ENCODE measurements at places on chromosomes 3 and 15.

- DNase-seq = no peak
These were observed 21.6 kb downstream of the IFT122 start for GRCh38 chr3:129461461-129462146.

DNA sequence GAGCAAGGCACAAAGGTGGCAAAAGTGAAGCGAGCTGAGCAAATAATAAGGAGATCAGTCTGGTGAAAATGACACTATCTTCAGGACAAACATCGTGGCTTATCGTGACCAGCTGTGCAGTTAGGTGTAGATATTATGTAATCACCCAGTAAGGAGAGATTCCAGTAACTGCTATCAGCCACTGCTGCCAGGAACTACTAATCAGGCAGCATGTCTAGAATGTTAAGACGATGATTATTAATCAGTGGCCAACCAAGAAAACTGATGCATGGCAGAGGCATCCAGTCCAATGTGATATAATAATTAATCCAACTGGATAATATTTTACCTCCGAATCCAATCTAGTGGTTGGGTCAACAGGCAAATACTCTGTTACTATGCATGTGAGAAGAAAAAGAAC, 252.7 kb upstream of the ZPLD1 start:
- DNase-seq = no peak

DNA sequence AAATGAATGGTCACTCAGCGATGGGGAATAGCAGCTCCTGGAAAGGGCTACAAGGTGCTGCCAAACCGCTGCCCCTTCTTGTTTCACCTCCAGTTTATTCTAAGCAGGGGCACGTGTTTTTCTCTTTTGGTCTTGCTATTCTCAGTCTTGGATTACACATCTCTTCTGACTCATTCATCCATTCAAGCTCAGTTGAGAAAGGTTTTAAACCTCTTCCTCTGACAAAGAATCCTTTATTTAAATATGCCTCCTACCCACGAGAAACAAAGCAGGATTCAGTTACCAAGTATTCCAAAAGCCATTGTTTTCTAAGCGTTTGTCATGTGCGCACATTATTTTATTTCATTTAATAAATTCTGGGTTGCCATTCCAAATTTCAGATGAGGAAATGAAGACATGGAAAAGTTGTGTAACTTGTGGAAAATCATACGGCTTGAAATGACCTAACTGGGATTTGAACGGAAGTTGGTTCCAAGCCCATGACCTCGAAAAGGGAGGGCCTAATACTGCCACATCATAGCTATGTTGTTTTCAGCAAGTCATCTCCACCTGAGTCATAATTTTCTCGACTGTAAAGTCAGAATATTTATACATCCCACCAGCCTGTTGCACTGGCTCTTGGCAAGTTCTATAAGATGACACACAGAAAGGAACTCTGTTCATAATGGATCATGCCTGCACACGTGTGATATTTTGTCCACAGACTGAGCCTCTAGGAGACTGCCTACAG, 292.0 kb upstream of the SLCO3A1 start:
- no peak for DNase-seq

DNA sequence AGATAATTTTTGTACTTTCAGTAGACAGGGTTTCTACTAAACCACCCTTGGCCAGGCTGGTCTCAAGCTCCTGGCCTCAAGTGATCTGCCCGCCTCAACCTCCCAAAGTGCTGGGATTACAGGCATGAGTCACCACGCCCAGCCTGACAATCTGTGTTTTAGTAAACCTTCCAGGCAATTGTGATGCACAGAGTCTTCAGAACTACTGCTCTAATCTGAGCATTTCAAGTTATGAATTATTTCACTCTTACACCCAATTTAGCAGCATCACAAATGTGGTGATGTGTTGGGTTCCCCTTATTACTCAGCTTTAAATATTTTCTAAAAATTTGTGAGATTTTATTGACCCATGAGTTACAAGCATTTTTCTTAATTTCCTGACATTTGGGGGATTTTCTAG, 94.4 kb downstream of the ULK4 start:
- DNase-seq = no peak

DNA sequence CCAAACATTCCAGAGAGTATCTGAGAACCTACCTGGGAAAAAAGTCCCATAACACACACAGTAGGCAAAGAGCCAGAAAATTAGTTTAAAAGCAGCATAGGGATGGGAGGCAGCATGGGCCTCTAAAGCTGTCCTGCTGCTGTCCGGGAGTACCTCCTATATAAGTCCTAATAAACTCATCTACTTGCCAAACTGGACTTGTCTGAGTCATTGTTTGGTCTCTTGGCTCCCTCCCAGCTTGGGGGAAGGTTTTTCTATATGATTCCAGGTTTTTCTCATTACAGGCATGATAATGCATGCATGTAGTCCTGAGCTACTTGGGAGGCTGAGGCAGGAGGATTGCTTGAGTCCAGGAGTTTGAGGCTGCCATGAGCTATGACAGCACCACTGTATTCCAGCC, 17.5 kb upstream of the HACD2 start:
- DNase-seq = no peak

DNA sequence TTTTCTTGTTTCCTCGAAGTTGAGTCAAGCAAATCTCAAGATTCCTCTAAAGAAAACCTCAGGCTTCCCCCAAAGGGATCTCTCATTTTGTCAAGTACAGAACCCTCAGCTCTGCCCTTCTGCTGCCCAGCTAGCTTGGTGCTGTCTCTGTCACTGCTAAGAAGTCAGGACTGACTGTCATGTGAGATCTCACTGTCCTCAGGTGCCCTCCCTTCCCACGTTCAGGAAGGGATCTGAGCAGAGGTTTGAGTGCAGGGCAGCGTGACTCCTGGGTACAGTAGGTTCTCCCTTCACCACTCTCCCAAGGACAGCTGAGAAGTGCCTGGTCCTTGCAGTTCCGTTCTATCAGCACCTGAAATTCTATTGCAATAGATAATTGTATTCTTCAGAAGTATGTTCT, 229.7 kb downstream of the SLCO3A1 start:
- no peak for DNase-seq

DNA sequence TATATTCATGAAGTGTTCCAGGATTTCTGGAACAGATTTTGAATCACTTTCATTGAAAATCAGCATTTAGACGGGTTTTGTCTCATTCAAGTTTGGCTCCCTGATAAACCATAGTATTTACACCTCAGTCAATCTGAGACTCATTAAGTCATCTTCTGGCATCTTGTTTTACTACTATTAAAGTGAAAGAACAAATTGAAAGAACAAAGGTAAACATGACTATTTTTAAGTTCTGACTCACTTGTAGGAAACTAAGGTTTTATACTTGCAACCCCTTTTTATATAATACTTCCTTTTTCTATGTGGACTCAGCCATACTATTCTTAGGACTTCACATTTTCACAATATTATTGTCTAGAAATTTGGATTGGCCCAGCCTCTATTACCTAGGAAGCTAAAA, 854.4 kb downstream of the SQOR start:
- no peak for DNase-seq

- no peak for DNase-seq
These were observed 86.8 kb upstream of the CMSS1 start for GRCh38 chr3:99730870-99731269.

GRCh38 chr15:65028338-65028737, 1.1 kb downstream of the MTFMT start:
- DNase-seq = no peak

DNA sequence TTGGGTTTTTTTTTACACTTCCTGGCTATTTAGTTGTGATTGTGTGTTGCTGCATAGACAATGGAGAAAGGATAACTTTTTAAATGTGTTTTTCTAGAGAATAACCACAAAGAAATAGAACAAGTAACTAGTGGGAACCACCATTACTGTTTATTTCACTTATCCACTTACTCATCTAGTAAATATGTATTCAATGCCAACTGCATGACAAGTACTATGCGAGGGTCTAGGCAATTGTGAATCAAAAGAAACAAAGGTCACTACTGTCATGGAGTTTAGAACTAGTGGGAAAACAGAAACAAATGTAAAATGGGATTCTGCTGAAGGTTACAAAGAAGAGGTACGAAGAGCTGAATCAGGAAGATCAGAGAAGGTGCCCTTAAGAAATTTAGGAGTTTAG, 600.9 kb upstream of the ROBO2 start:
- no peak for DNase-seq

GRCh38 chr15:35671981-35672380, 126.0 kb upstream of the DPH6 start:
- no peak for DNase-seq

DNA sequence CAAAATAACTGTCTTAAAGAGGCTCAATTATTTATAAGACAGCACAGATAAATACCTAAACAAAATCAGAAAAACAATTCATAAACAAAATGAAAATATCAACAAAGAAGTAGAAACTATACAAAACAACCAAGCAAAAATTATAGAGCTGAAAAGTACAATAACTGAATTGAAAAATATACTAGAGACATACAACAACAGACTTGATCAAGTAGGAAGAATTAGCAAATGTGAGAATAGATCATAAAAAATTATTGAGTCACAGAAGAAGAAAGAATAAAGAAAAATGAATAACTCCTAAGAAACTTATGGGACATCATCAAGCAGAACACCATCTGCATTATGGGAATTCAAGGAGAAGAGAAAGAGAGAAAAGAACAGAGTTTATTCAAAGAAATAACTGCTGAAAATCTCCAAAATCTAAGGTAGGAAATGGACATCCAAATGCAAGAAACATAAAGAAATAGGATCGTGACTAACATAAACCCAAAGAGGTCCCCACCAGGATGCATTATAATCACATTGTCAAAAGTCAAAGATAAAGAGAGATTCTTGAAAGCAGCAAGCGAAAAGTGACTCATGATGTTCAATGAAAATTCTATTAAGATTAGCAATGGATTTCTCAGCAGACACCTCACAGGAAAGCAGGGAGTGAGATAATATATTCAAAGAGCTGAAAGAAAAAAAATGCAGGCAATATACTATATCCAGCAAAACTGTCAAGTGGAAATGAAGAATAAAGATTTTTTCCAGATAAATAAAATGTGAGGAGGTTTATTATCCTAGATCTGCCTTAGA, 85.9 kb downstream of the DCLK3 start:
- DNase-seq = no peak

DNA sequence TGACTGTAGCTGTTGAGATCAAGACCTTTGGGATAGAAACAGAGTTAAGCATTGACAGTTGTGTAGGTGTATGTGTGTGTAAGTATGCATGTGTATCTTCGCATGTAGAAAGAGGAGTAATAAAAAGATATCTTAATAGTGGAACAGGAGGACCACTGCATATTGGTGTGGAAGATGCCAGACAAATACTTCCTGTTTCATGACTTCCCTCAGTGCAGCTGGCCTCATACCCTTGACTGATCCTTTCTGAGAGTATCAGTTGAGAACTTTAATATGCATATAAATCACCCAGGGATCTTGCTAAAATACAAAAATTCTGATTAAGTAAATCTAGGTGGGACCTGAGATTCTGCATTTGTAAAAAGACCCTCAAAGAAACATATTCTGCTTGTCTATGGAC, 8.5 kb upstream of the ZBED2 start:
- DNase-seq = no peak

DNA sequence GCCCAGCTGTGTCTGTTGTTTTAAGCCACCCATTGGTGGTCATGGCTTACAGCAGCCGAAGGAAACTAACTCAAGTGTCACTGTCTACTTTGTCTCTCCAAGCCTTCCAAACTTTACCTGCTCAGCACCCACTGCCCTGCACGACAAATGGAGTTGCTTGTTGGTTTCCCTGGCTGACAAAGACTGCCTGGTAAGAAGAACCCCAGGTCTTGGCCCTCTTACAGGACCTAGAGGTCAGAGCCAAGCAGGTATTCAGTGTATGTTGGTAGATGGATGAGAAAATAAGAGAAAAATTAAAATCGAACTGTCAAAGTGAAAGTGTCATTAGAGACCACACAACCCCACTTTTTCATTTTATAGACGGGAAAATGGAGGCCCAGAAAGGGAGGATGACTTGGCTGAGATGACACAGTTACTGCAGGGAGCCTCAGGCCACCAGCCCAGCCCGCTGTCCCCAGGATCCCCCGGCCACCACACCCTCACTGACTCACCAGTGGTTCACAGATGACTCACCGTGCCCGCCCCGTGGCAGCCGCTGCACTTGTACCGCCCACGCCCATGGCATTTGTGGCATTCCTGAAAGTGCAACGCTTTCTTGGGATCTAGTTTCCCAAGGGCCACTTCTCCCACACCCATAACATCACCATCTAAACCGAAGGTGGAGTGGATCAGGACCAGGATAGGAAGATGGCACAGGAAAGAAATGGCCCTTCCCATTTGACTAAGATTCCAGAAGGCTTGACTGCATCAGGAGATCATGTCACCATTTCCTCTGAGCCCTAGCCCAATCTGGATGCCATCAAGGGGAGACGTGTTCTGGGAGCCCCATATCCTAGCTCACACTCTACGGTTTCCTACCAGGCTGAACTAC, 15.2 kb downstream of the SSUH2 start:
- DNase-seq = peak; percentile 21

DNA sequence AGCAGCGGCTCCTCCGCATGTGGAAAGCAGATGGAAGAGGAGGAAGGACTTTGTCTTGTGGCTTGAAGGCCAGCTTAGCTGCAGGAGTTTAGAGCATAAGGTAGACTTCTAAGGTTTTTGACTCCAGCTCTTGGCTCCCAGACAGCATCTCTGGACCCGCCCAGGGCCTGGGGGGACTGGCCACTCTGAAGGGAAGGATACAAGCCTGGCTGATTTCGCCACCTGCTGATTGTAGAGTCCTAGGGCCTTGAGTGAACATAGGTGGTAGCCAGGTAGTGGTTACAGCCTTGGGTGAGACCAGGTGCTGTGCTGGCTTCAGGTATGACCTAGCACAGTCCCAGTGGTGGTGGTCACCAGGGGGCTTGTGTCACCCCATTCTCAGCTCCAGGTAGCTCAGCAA, 48.4 kb upstream of the RPL35A start:
- DNase-seq = no peak

- no peak for DNase-seq
These were observed 1.1 kb downstream of the MYEF2 start for GRCh38 chr15:48176957-48177356.

- DNase-seq = peak; percentile 40
These were observed 1.2 kb upstream of the TYRO3 start for GRCh38 chr15:41557673-41558399.

GRCh38 chr3:87197531-87197930, 29.6 kb upstream of the CHMP2B start:
- DNase-seq = no peak

DNA sequence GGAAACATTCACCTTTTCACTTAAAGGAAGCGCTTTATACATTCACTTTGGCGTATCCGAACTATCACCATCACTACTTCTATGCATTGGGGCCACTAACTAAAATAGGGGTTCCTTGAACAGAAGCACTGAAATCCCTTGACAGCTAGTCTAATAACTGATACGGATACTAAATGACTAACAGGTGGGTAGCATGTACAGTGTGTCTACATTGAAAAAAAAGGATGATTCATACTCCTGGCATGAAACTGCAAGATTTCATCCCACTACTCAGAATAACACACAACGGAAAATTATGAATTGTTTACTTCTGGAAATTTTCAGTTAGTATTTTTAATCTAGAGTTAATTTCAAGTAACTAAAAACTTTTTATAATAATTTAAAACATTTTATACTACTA, 96.7 kb downstream of the SMARCC1 start:
- DNase-seq = no peak

GRCh38 chr3:31671976-31672375, 139.3 kb downstream of the STT3B start:
- no peak for DNase-seq
